ENCODE measurements at places on chromosomes 5 and 9.

GRCh38 chr5:29214839-29215238 lies 1978.6 kb upstream of the CDH6 start:
- DNase-seq, result no peak

GRCh38 chr5:116076496-116076895 lies 8.3 kb upstream of the COMMD10 start:
- DNase-seq, result no peak

GRCh38 chr9:113645227-113645977 lies 181.9 kb downstream of the RGS3 start:
- DNase-seq, result no peak

GRCh38 chr9:131843989-131844744 lies 104.3 kb upstream of the RAPGEF1 start:
- DNase-seq, result no peak

GRCh38 chr9:129026442-129027223 lies 1.5 kb downstream of the SH3GLB2 start:
- no peak for DNase-seq

- DNase-seq, result no peak
Measured at GRCh38 chr5:74895906-74896305, 29.7 kb upstream of the FAM169A start.

DNA sequence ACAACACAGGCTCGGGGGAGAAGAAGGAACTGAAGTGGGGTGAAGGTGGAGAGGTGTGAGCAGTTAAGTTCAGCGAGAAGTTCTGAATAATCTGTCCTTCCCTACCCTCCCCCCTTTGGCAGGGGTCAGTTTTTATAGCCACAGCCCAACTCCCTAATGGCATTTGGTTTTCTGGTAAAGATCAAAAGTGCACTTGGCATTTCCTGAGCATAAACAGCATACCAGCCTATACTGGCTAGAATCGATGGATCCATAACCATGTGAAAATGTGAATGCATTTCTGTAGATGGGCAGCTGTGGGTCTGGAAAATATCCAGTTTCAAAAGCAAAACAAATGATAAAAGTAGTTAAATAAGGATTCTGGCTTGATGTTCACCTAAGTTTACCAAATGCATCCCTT lies 410.9 kb downstream of the PLK2 start:
- no peak for DNase-seq

Measured in effector CD8-positive, alpha-beta T cell (primary cell).